Right lung (tissue), 10 donors: ENCODE measurements at places on chromosomes 3 and 15. TPM values are rescaled to one million over a fixed set of nuclear protein-coding genes. Genes with fewer than 3 reads are reported as not detected.

DNA sequence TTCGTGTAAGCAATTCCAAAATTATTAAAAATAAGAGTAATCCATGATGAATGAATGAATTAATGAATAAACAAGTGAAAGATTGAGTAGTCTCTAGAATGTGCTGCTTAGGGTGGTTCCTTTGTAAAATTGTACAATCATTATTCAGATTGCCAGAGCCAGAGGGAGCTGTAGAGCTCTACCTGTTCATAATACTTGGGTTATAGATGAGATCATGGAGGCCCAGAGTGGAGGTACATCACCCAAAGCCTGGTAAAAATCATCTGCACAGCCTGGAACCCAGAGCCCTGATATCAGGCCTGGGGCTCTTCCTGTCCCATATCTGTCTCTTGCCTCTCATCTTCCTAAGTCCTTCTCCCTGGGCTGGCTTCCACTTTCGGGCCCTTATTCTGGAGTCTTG lies 297.2 kb downstream of the RPLP1 start:
- no peak for DNase-seq

DNA sequence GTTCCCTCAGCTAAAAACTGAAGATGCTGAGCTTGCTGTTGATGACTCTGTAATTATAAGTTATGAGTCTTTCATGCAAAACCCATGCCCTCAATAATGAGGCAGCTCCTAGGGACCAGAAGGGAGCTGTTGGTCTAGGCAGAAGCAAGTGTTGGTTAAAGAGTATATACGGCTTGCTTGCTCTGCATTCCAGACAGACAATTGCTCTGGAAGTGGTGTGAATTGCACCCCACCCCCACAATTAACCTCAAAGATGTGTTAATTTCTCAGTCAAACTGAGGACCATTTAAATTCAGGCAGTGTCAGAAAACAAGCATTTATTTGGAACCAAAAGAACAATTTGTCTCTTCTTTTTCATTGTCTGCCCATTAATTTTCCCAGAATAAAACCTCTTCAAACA lies 163.5 kb upstream of the EOMES start:
- DNase-seq, result no peak

GRCh38 chr15:89385596-89386331 lies 51.1 kb upstream of the POLG start:
- DNase-seq, result no peak

DNA sequence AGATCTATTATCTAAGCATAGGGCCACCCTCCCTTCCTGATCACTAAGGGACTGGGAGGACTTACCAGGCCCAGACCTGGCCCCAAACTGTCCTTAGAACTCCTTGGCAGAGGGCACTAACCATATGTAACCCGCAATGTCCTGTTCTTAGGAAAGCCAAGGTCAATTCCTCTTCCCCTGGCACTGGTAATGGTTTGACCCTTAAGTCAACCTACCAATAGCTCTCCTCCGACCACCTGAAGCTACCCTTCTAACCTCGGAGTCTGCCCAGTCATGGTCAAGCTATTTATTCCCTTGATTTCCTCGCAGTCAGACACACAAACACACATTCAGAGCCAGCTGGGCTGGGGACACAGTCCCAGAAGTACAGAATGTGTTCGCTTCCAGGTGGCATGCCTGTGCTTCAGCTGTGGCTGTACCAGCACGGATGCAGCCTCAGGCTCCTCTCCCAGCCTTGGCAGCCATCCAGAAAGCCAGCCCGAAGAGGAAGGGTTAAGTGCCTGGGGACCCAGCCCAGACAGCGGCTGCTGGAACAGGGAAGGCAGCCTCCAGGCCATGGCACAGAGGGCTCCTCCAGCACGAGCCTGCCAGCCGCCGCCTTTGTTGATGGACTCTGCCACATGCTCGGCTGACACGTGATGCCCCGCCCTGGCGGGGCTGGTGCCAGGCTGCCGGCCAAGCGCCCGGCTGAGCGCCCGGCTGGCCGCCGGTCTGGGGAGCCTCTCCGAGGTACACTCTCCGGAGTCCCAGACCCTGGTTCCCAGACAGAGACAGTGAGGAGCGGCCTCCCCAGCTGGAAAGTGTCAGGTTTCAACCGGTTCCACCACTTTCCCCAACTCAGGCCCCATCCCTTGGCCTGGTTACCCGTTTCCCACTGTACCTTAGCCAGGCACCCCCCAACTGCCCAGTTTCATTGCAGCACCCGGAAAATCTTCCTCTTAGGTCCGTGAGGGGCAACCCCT lies 5.5 kb downstream of the BMF start:
- peak; percentile 84 for DNase-seq

- DNase-seq, result no peak
Measured at GRCh38 chr3:134374791-134375581, 739 bp upstream of the AMOTL2 start.

DNA sequence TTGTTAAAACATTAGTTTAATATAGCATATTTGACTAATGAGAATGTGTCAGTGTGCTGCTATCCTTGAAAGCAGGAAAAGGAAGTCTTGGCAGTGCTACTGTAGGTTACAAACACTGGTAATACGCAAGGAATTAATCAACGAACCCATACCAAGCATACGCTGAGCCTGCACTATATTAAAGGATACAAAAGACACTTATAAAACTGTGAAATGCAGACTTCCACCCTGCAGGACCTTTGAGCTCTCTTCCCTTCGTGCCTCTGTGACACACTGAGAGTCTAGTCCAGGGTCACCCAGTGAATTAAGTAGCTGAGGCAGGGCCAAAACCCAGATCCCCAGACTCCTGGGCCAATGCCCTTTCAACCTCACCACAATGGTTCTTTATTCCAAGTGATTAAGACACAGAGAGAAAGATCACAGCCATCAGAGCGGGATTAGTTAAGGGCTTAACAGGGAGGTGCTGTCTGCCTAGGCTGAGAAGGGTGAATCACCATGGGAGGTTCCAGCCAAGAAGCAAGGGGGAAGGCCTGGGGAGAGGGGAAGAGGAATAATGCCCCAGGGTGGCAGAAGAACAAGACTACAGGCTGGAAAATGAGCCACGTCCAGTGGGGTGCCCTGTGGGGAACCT lies 6.8 kb downstream of the ANXA2 start:
- DNase-seq, result no peak

IL16 gene
- 14.2 TPM for polyA plus RNA-seq

ANKRD34C gene
- 0.03 TPM for polyA plus RNA-seq

PRICKLE2 gene
- 40.0 TPM for polyA plus RNA-seq

BFSP2 gene
- polyA plus RNA-seq, result not detected

LRTM1 gene
- polyA plus RNA-seq, result not detected

TMEM45A gene
- polyA plus RNA-seq, result 46.3 TPM
